ENCODE measurements at places on chromosomes 2 and 18.

GRCh38 chr2:129812071-129812470, 167.4 kb upstream of the RAB6C start:
- no peak for DNase-seq

- DNase-seq = no peak
These were observed 293.9 kb upstream of the DCC start for GRCh38 chr18:52045946-52046675.

DNA sequence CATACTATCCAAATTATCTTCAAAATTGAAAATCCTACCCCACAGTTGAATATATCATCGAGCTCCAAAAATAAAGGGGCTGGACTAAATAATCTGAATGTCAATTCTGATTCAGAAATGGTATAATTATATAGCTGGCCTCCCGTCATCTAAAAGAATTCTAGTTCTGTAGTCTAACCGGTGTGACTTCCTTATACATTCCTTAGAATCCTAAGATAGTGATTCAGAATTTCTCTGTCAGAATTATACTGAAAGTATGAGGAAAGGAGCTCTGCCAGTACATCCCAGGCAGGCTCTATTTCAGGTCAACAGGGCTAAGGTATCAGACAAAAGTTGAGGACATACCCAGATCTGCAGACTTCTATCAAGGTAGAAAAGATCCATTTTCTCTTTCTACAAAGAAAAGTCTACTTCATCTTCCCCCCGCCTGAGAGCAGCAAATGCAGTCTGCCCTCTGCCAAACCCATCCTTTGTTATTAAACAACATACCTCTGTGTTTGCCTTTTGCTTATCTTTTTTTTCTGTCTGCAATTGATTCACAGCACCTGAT, 128.5 kb downstream of the METTL4 start:
- DNase-seq = no peak

DNA sequence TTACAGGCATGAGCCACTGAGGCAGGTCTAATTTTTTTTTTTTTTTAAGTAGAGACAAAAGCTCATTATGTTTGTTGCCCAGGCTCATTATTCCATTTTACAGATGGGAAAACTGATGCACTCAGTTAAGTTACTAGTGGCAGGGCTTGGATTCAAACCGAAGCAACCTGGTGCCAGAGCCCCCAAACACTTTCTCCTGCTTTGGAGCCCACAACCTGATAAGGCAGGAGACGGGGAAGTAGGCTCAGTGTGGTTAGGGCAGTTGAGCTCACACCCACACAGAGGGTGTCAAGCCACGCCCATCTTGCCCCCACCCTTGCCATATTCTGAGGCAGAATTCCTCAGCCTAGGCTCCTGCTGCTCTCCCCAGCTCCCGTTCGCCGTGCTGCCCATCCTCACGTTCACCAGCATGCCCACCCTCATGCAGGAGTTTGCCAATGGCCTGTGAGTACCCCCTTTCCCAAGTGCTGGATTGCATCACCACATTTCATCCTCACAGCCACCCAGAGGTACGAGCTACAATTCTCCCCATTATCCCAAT, 5.8 kb upstream of the CTDSP1 start:
- no peak for DNase-seq

- DNase-seq = no peak
These were observed 1.6 kb downstream of the ASXL3 start for GRCh38 chr18:33579349-33580215.

DNA sequence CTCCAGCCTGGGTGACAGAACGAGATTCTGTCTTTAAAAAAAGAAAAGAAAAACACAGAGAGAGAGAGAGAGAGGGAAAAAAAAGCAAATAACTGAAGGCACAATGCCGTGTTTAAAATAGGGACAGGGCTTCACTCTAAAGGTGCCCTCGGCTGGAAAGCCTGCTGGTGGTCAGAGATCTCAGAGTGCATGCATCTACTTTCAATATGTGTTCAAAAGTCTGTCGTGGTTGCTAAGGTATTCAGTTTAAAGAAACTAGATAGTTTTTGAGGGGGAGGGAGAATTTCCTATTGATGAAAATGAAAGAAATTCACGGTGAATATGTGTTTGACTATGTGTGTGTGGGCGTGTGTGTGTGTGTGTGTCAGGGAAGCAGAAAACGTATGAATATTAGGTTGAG, 11.0 kb upstream of the CBLN2 start:
- no peak for DNase-seq

DNA sequence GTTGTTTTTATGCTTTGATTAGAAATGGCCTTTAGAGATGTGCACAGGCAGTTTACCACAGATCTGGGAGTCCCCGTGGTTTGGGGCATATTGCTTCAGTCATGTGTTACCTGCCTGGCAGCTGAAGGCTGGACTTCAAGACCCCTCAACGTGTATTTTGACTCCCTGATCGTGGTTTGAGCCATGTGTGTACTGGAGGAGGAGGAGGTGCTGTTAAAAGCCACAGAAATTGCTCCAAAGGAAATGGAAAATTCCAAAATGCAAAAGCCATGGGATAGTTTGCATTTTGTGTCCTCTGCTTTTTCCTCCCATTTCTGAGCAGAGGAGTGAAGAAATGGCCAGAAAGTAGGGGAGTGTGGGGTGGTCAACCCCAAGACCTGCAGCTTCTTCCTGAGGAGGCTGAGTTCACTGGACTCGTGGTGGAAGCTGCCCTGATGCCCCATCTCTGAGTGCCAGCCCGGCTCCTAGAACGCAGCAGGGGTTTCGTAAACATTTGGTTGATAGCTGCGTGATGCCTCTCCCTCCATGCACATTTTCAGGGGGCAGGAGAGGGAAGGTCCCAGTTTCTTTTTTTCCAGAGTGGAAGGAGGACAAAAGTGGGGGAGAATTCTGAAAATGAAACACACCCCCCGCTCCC, 45.7 kb downstream of the ITGB1BP1 start:
- DNase-seq = no peak

DNA sequence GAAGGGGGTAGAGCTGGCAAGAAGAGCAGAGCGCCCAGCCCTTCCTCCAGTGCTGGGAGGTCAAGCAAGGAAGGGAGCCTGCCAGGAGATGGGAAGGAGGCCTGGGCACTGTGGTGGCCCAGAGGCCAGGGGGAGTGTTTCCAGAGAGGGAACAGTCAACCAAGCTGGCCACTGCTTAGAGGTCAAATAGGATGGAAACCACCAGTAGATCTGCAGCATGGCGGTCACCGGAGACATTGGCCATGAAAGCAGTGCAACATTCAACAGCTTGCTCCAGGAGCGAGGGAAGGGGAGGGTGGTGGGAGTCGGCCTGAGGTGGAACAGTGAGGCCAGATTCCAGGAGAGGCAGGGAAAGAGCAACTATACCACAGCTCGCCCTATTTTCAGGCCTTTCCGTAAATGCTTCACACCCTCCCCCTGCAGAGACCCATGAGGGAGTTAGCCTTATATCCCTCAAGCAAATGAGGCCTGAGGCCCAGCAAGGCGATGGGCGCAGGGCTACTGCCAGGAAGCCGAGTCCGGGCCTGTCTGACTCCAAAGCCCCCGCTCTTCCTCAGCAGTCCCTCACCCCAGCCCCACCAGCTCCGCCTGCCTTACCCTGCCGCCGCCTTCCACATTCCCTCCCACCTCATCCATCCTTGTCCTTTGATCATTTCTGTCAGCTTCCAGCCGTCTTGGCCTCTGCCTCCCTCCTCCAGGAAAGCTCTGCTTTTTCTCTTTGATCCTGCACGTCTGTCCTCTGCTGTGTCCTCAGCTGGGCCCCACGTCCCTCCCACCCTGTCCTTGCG, 17.0 kb downstream of the KCNK3 start:
- no peak for DNase-seq

DNA sequence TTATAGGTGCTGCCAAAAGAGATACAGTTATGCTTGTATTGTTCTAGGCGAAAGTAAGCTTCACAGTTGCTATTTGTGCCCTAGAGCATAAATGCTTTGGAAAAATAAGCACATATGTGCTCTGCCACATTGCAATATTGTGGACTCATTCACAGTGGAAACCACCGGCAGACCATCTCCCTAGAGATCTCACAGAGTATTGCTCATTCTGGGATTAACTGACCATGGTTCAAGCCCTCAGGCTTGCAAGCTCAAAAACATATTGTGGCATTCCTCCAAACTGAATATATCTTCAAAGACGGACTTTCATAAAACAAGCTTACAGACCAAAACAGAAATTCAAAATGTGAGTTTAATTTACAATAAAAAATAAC, 158.2 kb upstream of the CCDC150 start:
- DNase-seq = no peak

GRCh38 chr2:168165397-168165796, 82.0 kb downstream of the STK39 start:
- DNase-seq = no peak

DNA sequence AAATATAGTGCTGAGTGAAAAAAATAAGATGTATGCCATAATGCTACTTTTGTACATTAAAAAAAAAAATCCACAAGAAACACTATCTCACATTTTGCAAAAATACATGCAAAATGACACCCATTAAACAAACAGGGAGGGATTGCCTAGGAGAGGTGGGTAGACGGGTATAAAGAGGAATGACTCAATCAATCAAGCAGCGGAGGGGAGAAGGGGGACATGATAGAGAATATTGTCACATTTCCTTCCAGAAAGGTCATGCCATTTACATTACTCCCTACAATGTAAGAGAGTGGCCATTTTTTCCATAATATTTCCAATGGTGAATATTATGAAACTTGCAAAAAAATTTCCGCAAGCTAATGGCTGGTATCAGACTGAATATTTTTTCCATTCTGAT, 542.3 kb upstream of the TNP1 start:
- no peak for DNase-seq

DNA sequence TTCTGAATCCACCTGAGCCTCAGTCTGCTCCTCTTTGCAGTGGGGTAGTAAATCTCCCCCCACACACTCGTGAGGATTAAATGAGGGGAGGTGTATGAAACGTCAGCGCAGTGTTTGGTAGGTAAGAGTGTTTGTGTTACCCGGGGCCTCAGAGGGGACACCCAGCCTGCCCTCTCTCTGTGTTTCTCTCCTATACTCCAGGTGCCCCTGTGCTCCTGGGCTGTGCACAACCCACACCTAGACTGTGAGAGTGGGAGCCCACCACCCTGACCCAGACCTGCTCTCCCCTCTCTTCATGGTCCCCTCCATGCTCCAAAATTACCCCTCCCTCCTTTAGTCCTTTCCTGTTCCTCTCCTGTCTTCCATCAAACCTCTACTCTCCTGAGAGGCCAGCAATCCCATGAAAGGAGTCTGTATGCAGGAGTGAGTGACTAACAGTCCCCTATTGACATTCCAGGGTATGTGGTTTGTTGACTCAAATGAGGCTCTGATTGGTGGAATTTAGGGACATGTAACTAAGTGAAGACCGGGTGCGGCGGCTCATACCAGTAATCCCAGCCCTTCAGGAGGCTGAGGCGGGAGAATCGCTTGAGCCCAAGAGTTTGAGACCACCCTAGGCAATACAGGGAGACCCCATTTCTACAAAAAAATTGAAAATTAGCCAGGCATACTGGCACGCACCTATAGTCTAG, 10.4 kb downstream of the CIB4 start:
- peak; percentile 39 for DNase-seq

- no peak for DNase-seq
These were observed 133.6 kb downstream of the MBD2 start for GRCh38 chr18:54090856-54091255.

DNA sequence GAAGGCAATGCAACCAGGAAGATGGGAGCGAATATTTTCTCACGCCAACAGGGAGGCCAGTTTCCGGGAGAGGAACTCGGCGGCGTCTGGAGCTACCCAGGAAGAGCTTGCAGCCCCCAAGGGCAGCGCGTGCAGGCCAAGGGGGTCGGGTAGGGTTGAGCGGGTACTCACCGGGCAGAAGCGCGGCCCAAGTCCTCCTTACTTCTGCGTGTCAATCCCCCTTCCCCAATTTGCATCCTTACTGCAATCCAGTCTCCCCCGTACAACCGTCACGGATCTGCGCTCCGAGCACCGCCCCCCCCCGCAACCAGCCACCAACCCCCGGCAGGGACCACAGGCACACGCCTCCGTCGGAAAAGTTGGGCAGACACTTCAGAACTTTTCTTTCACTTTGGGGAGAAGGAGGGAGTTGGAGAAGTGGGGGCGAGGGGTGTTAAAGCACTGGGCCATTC, 1.3 kb downstream of the ATP8B1 start:
- no peak for DNase-seq

DNA sequence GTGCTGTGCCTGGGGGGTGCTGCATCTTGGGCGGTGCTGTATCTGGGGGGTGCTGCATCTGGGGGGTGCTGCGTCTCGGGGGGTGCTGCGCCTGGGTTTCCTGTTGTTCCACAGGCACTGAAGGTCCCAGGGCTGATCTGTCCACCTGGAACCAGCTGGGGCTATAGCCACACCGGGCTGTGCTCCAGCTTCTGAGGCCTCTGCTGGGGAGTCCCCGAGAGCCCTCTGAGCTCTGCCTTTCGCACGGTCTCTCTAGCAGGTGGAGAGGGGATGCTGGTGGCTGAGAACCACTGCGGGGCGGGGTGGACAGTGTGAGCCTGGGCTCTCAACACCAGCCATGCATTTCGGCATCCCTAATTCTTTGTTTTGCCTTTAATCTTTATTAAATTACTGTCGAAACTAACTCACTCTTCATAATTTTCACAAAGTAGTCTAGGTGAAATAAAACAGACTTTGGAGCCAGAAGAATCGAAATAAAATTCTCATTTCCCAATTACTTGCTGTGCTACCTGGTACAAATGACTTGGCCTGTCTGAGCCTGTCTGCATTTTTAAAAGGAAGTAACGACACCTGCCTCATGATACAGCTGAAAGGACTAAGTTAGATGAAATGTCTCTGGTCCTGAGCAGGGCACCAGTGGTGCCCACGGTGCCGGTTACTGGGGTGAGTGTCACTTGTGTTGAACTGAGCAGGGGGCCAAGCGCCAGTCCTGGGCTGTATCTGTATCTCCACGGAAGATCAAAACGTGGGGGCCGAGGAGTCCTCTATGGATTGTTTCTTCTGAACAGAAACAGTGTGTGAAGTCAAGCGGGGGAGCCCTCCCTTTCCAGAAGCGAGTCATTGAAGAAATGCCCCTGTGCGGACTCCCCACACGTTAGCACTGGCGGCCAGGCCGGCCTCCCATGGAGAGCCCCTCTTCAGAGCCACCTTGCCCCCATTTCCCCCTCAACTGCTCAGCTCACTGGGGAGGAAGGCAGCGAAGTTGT, 142.0 kb downstream of the ASB1 start:
- DNase-seq = no peak

GRCh38 chr2:130342020-130342532, 621 bp upstream of the IMP4 start:
- DNase-seq = peak; percentile 95

GRCh38 chr2:102051692-102052277, 60.0 kb downstream of the IL1R2 start:
- no peak for DNase-seq

- DNase-seq = no peak
These were observed 91.0 kb downstream of the EPB41L5 start for GRCh38 chr2:120103723-120104467.

GRCh38 chr2:22822835-22823234, 562.1 kb upstream of the KLHL29 start:
- DNase-seq = no peak
